Renal pelvis (tissue), 12 donors: ENCODE measurements at places on chromosomes 12 and 14. TPM values are rescaled to one million over a fixed set of nuclear protein-coding genes. Genes with fewer than 3 reads are reported as not detected.

GRCh38 chr14:97724265-97724731, 927.1 kb downstream of the VRK1 start:
- peak; percentile 7 for DNase-seq

DNA sequence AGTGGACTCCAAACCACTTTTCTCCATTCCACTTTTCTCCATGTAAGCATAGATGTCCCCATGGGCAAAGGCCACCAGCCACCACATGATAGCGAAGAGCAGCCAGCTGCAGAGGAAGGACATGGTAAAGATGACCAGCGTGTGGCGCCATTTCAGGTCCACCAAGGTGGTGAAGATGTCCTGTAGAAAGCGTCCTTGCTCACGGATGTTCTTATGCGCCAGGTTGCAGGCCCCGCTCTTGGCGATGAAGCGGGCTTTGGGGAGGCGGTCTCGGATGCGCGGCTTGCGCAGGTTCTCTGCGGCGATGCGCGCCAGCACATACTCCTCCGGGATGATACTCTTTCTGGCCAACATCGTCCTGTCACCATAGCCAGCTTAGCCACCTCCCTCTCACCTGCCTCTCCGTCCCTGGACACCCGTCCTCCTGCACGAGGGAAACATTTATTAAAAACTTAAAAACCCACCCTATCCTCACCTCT, 1.2 kb downstream of the KCNJ8 start:
- DNase-seq = peak; percentile 56

DNA sequence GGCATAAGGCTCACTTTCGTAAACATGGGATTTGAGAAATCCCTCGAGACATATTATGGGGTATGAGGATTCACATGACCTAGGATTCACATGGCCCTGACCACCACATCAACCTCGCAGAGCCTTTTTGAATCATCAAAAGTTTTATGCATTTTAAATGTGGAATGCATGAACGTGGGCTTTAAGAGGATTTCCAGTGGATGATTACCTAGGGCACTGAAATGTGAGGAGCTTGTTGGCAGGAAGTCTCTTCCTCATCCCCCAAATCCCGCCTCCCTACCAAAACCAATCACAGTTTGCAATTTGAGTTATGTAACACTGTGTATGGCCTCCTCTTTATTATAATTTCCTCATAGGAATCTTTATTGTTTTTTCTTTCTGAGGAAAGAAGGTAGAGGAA, 659.6 kb upstream of the TBX3 start:
- DNase-seq = no peak

GRCh38 chr12:131733874-131734273, 23.0 kb downstream of the SFSWAP start:
- no peak for DNase-seq

DNA sequence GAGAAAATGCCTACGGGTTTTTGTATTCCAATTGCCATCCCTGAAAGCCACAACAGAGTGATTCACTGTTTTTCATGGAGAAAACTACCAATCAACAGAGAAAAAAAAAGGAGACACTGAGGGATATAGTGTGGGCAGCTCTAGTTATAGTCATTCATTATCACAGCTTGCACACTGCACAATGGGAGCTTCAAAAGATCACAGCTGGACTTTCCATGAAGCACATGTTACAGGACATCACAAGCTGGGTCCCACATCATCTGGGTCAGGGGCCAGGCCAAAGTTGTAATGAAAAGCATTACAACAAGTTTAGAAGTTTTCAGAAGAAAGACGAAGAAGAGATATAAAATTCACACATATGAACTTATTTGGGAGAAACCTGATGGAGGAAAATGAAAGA, 41.5 kb downstream of the RERG start:
- DNase-seq = no peak

DNA sequence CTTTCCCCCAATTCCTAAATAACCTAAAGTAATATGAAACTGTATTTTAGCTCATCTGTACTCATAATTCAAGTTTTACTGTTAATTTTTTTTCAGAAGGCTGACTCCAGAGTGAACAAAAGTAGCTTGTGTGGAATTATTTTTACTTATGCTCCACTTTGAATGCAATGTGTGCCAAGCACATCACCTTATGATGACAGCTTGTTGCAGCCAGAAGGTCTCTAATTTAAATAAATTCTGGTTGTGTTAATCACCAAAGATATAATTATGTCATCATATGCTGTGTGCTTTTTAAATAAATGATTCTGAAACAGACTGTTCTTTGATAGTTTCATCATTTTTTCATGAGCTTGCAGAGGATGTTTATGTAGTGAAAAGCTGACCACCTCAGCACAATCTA, 283.1 kb downstream of the TMEM117 start:
- DNase-seq = no peak

DNA sequence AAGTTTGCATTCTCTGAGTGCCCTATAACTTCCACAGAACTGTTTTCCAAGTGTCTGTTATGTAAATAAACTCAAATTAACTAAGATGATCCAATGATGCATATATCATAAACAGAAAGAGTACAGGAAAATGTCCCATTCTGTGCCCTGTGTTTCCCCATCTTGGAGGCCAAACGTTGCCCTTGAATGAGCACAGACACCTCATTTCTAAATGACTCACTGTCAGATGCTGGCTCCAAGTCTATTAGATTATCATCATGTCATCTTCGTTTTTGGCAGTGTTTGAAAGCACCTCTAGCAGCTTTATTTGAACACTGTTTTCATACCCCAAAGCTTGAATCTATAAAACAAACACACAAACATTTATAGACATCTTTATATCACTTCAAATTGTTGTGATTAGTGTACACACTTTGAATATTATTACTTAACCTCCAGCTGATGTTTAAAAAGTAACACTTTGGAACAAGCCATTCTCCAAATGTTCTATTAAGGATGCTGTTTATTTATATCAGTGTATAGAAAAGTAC, 424.2 kb downstream of the NOVA1 start:
- no peak for DNase-seq

DNA sequence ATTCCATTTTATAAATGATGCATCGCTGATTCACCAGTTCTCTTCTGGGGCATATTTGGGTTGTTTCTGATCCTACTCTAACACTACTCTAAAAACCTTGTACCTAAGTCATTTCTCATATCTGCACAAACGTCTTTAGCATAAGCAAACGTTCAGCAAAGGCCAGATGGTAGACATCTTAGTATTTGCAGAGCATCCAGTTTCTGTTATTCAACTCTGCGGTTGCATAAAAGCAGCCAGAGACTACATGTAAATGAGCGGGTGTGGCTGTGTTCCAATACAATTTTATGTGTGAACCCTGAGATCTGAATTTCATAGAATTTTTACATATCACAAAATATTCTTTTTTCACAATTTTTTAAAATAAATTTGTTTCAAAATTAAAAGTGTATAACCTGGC, 22.8 kb upstream of the MMP17 start:
- DNase-seq = no peak

DNA sequence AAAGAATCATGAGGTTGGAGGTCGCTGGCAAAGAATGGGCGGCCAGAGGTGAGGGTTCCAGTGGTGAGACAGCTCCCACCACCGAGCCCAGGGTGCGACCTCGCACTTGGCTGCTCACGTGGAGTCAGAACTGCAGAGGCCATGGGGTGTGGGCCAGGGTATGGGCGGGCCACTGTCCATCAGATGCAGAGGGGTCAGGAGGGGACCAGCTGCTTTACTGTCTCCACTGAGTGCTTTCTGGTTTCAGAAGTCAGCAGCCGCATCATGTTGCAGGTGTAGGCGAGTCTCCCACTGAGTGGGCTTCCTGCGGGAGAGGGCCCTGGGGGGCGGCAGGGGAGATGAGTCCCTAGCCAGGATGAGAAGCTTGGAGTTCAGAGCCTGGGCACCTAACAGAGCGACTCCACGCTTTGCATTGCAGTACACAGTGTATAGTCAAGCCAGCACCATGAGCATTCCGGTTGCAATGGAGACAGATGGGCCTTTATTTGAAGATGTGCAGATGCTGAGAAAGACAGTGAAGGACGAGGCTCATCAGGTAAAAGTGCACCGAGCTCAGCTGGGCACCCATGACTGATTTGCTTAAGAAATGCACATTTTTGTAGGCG, 46.9 kb upstream of the DYNC1H1 start:
- no peak for DNase-seq

DNA sequence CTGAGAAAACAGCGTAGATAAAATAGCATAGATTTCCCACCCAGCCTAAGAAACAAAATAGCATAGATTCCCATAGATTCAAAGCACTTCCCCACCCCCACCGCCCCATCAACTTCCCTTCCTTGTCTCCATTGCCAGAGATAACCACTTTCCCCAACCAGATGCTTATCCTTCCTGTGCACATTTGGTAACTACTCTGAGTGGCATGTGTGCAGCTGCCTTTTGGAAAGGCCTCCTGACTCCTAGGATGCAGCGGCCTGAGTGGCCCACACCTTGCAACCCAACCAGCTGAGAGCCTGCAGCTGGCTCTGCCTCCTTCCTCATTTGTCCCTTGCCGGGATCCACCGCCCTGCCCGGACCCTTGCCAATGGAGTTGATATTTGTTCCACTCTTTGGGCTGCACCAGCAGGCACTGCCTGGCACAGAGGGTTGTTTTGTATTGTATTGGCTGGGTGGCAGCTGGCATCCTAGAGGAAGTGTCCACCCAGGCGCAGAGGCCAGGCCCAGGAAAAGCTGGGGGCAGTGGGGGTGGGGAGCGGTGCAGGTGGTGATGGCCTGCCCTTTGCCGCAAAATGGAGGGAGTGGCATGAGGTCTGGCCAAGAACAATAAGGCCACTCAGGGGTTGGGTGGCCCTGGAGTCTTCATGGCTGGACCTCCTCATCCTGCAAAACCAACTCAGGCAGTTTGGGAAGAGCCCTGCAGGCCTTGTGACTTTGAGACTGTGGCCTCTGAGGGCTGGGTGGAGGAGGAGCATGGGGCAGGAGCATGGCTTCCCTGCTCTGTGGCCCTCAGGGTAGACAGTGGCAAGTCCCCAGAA, 4.9 kb downstream of the SLC48A1 start:
- DNase-seq = no peak

DNA sequence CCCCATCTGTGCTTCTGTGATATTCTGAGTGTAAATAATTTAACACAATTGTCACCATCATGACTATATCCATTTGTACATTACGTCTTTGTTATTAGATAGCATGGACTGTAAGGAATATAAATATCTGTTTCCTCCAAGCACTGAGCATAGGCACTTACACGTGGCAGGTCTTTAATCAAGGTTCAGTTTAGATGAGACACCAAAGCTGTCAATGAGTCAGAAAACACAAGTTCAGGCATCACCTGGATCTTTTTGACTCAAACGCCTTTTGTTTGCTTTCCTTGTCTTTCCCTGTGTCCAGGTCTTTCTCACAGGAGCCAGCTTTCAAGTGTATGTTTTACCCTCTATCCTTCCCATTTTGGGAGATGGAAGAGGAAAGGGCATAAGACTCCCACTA, 163.2 kb upstream of the CCDC198 start:
- DNase-seq = no peak

GRCh38 chr12:3492793-3493042, 1.7 kb downstream of the PRMT8 start:
- DNase-seq = no peak

DNA sequence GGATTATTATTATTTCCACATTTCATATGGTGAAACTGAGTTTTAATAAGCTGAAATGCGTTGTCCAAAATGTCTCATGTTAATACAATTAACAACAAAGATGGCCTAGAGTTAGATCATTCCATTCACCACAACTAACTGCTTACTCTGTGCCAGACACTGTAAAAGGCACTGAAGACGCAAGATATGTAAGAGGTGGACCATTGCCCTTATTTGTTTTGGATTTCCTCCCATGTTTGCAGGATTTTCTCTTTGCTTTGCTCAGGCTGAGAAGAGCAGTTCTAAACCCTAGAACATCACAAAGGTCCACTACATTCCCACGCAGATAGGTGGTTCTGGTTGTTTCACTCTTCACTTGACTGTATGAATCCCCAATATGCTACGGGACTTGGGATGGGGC, 324.4 kb upstream of the KITLG start:
- no peak for DNase-seq

DNA sequence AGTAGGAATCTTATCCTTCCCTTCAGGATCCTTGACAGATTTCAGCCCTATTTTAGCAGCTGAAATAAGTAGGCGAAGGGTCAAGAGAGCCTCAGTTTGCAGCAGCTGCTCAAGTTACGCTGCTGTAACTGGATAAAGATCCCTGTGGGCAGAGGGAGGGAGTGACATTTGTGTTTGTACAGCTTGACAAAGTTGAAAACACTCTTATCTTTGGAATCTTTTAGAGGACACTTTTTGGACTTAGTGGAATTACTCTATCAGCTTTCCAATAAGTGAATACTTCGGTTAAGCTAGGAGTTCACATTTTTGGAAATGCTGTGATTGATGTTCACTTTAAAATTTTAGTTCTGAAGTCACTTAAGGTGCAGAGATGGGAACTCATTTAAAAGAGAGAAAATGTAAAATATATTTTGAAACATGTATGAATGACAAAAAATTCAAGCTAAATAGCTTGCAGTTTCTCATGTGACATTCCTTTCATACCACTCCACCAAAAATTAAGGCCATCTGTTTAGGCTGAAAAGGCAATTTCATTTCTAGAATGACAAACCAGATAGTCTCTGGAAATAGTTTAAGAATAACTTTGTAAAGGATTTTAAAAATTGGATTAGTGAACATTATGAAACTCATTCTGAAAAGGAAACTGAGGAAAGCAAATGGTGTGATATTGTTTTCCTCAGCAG, 55.2 kb downstream of the SLC38A4 start:
- DNase-seq = peak; percentile 47

- no peak for DNase-seq
Observed at GRCh38 chr12:94660436-94660835, 10.1 kb upstream of the TMCC3 start.

- DNase-seq = no peak
Observed at GRCh38 chr12:109201496-109201885, 85.1 kb downstream of the ACACB start.

DNA sequence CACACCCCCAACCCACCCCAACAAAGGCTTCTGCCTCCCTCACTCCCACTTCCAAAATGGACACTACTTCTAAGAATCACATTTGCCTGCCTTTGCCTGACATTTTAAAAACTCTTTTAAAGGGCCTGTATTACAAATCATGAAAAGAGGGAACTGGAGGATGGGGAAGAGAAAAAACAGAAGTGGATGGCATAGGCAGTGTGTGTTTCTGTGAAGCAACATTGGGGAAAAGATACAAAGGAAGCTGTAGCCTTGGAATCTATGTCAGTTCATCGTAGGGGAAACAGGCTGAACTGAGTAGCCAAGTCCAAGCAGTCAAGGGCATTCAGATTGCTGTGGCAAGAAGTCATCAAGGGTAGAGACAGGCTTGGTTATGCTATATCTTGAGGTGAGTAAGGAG, 273.9 kb downstream of the BTG1 start:
- no peak for DNase-seq

APOLD1 gene
- polyA plus RNA-seq = 8.2 TPM

RIPK3 gene
- polyA plus RNA-seq = 3.8 TPM

RXYLT1 gene
- 29.6 TPM for polyA plus RNA-seq

CLEC4C gene
- polyA plus RNA-seq = not detected

HOXC5 gene
- 1.8 TPM for polyA plus RNA-seq

NTN4 gene
- 82.5 TPM for polyA plus RNA-seq

MYH6 gene
- polyA plus RNA-seq = 0.07 TPM

HIGD1C gene
- polyA plus RNA-seq = not detected

SLC25A21 gene
- polyA plus RNA-seq = 4.3 TPM

TEAD4 gene
- polyA plus RNA-seq = 24.6 TPM
